ENCODE measurements at places on chromosomes 6 and 20.
A peak's percentile ranks its signal among the peaks of the same experiment; 100 is the strongest.

- no peak for DNase-seq
These were observed 42.6 kb downstream of the DLL1 start for GRCh38 chr6:170248111-170248805.

DNA sequence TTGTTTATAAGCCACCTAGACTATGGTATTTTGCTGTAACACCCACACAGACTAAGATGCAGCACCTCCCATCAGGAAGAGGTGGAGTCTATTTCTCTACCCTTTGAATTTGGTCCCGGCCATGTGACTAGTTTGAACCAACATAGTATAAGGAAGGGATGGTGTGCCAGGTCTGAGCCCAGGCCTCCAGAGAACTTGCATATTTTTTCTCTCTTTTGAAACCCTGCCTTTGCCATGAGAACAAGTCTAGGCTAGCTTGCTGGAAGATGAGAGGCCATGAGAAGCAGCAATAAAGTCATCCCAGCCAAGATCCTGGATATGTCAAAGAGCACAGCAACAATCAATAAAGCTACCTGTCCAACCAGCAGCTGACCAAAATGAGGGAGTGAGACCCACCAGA is 63.0 kb upstream of the ANKEF1 start:
- DNase-seq = no peak

- peak; percentile 42 for DNase-seq
These were observed 35.8 kb downstream of the NEDD9 start for GRCh38 chr6:11196511-11197174.

- DNase-seq = no peak
These were observed 1.5 kb upstream of the CAPN11 start for GRCh38 chr6:44157152-44157521.

- DNase-seq = no peak
These were observed 4.8 kb downstream of the SAMD10 start for GRCh38 chr20:63974402-63975200.

- DNase-seq = no peak
These were observed 96.8 kb downstream of the CDH26 start for GRCh38 chr20:60054716-60055634.
